Camera-type eye (tissue), 1 donor: ENCODE measurements at places on chromosomes 7 and 10. TPM values are rescaled to one million over a fixed set of nuclear protein-coding genes. Genes with fewer than 3 reads are reported as not detected.

The LRRC17 gene
- 46.9 TPM for total RNA-seq

The CYP26A1 gene
- 16.8 TPM for total RNA-seq

The MACROH2A2 gene
- total RNA-seq, result 49.1 TPM

The ELOVL3 gene
- total RNA-seq, result 0.66 TPM

The SDK1 gene
- total RNA-seq, result 17.0 TPM
